ENCODE measurements at places on chromosomes 1 and 21. TPM values are rescaled to one million over a fixed set of nuclear protein-coding genes. Genes with fewer than 3 reads are reported as not detected.

DNA sequence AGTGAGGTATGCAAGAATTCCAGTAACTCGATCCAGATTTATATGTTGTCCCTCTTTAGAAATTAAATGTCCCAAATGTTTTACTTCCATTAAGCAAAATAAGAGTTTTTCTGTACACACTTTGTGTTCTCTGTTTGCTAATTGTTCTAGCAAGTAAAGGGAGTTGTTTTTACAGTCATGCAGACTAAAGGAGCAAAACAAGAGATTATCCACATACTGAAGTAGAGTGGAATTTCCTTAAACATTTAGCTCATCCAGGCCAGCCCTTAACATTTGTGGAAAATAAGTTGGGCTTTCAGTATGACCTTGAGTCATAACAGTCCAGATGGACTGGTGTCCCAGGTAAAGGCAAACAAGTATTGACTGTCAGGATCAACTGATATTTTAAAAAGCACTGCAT is 44.1 kb upstream of the TINAGL1 start:
- no peak overlapping the region for H3K4me3 ChIP-seq
- H3K36me3 ChIP-seq, result no peaks in the 10 kb centered on the region
- H3K27me3 ChIP-seq, result peaks cover 41% of the 10 kb centered on the region
- no peak overlapping the region for H3K27ac ChIP-seq
- no peaks in the 10 kb centered on the region for H3K4me1 ChIP-seq

The CLCA4 gene
- not detected for total RNA-seq

GRCh38 chr1:192399161-192399560 is 82.4 kb downstream of the RGS21 start:
- no peaks in the 10 kb centered on the region for H3K36me3 ChIP-seq
- no peak for DNase-seq
- H3K4me3 ChIP-seq, result no peak overlapping the region
- peaks cover 5% of the 10 kb centered on the region for H3K27me3 ChIP-seq

DNA sequence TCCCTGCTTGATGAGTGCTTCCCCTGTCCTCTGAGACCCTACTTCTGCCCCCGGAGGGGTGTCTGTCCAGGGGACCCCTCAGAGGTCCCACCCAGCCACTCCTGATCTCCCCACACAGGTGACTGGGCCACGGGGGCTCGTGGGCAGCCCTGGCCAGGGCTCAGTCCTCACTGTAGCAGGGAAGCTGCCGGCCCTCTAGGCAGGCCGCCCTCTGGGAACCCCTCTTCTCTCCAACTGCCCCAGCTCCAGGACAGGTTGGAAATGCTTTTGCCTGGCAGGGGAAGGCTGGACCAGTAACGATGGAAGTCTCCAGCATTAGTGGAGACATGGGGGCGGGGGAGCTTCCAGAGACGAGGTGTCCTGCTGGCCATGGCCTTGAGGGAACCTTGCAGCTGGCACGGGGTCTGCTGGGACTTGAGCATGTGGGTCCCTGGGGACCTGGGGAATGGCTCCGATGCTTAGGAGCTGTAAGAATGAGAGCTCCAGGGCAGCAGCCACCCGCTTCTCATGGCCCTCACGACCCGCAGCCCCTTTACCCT is 3.1 kb upstream of the FNDC10 start:
- H3K27ac ChIP-seq, result no peak overlapping the region
- H3K4me3 ChIP-seq, result no peak overlapping the region
- H3K4me1 ChIP-seq, result peaks cover 7% of the 10 kb centered on the region
- no peaks in the 10 kb centered on the region for H3K36me3 ChIP-seq

The HUNK gene
- total RNA-seq, result 0.07 TPM

DNA sequence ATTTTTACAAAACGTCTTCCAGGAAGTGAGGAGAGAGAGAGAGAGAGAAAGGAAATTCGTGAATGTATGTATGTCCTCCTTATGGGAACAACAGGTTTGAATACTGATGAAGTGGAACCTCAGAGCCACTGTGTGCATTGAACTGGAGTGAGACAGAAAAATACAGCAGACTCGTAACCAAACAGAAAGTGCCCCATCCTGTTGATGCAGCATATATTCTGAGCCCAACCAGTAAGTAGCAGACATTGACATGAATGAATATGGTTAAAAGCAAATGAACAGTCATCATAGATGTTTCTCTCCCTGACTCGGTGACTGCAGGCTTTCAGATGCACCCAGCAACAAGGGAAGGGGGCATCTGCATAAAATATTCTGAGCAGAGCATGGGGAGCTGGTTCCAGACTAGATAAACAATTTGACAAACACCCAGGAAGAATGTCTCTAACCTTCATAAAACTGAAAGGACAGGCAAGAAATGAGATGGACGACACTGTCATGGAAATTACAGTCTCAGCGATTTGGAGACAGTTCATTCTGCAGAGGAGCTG is 471.0 kb upstream of the PBX1 start:
- no peak overlapping the region for H3K27ac ChIP-seq
- H3K27me3 ChIP-seq, result no peaks in the 10 kb centered on the region
- no peaks in the 10 kb centered on the region for H3K4me1 ChIP-seq
- no peak for DNase-seq
- H3K4me3 ChIP-seq, result no peak overlapping the region

GRCh38 chr1:4048076-4048475 is 148.0 kb upstream of the C1orf174 start:
- peaks cover 22% of the 10 kb centered on the region for H3K27me3 ChIP-seq
- no peaks in the 10 kb centered on the region for H3K36me3 ChIP-seq
- DNase-seq, result no peak
- H3K27ac ChIP-seq, result no peak overlapping the region
- no peaks in the 10 kb centered on the region for H3K4me1 ChIP-seq
- H3K4me3 ChIP-seq, result no peak overlapping the region

- H3K4me3 ChIP-seq, result no peak overlapping the region
- H3K27ac ChIP-seq, result no peak overlapping the region
- no peaks in the 10 kb centered on the region for H3K36me3 ChIP-seq
- no peak for DNase-seq
- H3K4me1 ChIP-seq, result no peaks in the 10 kb centered on the region
- peaks cover 36% of the 10 kb centered on the region for H3K27me3 ChIP-seq
Observed at GRCh38 chr1:212955961-212956620, 5.8 kb downstream of the VASH2 start.

- H3K36me3 ChIP-seq, result no peaks in the 10 kb centered on the region
- H3K4me1 ChIP-seq, result no peaks in the 10 kb centered on the region
- H3K27ac ChIP-seq, result no peak overlapping the region
- H3K4me3 ChIP-seq, result no peak overlapping the region
Observed at GRCh38 chr1:64572222-64572900, 102.4 kb downstream of the CACHD1 start.

The TNFRSF18 gene
- total RNA-seq, result 295 TPM

All from natural killer cell treated with Interleukin-12 subunit alpha and Interleukin-12 subunit beta and Interleukin-15 and Interleukin-18, amount 100 ng/mL, for 72 hours (primary cell).